ENCODE measurements at places on chromosomes 12 and 14.

GRCh38 chr12:121989276-121990113, 32.2 kb upstream of the BCL7A start:
- DNase-seq: no peak

DNA sequence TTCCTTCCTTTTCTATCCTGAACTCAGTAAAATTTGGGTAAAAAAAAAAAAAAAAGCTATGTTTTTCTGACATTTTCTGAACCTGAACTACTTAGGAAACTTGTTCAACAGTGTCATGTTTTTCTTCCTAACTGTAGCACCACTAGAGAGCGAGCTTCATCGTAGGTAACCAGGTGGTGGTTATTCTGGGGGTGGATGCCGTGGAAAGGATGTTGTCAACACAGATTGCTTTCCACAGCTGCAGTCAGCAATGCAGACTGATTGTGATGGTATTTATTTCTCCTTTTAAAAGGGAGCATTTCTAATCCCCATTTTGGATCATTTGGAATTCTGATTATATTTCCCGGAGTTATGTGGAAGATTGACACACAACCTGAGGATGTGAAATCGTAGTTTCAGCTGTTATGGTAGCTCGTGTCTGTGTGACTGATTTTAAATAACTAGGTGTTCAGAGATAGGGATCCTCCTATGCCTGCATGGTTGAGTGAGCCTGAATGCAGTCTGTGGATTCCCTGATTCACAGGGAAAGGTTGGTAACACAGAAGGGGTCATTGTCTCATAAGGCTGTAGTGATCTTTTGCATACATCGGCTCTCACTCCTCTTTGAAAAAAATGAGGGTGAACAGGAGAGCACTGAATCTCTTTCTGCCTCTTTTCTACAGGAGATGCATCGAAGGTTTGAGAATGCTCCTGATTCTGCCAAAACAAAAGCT, 113.2 kb downstream of the ERC1 start:
- no peak for DNase-seq

GRCh38 chr14:54589843-54590242, 22.9 kb downstream of the SAMD4A start:
- DNase-seq: no peak

GRCh38 chr14:68981539-68981976, 2.5 kb upstream of the ACTN1 start:
- no peak for DNase-seq

GRCh38 chr12:108728820-108729611, 2.3 kb downstream of the CORO1C start:
- DNase-seq: no peak

- no peak for DNase-seq
Measured at GRCh38 chr14:22482085-22482694, 106.8 kb downstream of the DAD1 start.

DNA sequence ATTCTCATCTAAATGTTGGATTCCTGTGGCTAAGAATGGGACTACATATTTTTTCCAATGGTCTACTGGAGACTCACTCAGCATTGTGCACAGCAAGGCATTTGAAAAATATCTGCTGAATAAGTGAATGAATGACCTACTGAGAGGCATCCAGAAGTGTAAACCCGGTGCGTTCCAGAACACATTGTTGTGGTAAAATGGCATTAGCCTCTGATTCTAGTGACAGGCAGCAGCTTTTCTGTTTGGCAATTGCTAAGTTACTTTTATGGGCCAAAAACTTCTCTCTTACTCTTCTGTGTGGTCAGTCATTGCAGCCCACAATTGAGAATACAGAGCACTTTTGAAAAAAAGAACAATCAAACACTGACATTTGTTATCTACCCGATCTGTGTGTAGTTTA, 36.5 kb downstream of the WIF1 start:
- DNase-seq: no peak

GRCh38 chr14:76204461-76205230, 52.9 kb downstream of the GPATCH2L start:
- DNase-seq: no peak

GRCh38 chr12:117243488-117243887, 53.2 kb upstream of the FBXO21 start:
- no peak for DNase-seq

DNA sequence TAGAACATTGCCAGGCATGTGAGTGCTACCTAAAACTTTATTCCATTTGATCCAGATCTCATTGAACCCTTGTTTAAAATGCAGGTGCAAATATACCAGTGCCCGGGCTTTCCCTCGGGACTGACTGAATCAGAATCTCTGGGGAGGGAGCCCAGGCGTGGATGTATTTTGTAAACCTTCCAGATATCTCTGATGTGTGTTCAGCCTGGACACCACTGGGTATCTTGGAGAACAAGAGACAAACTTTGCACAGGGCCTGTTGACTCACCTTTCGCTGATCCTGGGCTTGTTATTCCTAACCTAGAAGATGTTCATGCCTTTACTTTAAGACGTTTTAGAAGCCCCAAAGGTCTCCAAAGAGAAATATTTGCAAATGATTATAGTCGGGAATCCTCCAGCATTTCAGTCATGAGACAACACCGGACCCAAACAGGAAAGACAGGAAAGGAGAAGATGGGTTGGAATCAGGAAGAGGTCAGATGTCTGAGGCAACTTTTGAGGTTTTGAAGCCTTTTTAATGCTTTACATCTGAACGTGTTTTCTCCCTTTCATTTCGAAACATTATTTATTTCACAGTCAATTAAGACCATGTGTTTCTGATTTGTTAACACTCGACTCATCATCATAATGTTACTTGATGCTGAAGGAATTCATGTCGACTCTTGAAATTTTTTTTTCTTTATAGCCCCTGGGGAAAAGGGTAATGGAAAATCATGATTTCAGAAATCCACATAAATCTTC, 118.6 kb downstream of the PLXNC1 start:
- no peak for DNase-seq

DNA sequence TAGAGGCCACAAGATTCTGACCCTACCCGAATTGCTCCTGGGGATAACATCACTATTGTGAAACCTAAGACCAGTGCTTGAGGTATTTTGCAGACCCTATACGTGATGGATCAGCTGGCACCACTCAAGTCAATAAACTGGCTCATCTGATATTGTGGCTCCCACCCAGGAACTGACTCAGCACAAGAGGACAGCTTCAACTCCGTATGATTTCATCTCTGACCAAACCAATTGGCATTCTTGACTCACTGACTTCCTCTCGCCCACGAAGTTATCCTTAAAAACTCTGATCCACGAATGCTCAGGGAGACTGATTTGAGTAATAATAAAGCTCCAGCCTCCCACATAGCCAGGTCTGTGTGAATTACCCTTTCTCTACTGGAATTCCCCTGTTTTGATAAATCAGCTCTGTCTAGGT, 1036.1 kb upstream of the TMEM132C start:
- no peak for DNase-seq

DNA sequence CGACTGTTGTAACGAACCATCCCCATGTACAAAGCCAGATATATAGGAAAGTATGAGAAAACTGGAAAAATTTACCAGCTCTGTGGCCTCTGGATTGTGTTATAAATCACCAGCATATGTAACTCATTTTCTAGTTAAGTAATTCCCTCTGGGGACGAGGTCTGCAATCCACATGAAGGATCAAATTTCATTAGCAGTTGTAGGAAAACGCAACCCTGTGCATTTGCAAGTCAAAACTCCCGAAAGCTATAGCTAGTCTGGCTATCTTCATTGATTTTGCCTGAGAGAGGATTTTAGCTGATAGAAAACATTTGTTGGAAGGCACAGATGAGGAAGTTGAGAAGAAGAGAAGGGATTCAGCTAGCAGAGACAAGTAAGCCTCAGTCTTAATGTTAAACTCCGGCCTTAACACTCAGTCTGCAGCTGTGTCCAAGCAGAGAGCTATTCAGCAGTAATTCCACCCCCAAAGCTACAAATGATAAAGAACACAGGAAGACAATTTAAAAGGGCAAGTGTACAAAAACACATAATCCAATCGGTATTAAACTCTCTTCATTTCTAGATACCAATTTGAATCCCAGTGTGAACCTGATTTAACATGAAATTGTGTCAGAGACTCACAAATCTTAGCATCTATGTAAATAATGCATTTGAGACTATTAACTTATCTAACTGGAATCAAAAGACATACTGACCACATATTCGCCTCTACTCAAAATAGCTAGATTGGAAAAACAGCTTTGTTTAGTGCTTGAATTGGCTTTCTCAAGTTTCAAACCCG, 54.2 kb upstream of the CERS5 start:
- DNase-seq: no peak

DNA sequence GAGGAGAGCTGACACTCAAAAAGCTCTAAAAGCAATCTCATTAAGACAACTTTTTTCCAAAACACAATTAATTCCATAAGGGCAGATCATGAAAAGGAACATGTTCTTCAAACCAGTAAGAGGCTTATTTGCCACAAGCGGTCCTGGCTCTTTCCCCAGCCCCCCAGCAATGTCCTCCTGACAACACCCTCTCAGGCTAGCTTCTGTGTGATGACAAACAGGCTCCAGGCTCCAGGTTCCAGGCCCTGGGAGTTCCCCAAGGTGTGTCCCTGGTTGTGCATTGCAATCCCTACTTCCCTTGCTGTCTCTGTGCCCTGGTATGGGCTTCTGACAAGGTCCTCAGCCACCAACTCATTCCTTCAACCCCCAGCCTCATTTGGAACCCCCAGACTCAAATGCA, 8.9 kb downstream of the HVCN1 start:
- no peak for DNase-seq

DNA sequence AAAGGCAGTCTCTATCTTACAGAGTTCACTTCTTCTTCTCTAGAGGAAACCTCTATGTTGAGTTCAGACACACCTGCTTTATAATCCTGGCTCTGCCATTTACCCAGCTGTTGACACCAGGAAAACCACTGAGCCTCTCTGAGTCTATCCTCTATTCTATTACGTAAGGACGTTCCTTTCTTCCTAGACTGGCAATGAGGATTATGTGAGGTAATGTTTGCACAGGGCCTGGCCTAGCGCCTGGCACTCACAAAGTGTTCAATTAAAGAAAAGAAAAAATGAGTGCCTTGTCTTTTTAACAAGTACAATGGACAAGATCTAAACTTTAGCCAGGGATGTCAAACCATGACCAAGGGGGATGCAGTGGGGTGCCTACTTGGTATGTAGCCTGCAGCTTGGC, 641.9 kb upstream of the TBX3 start:
- no peak for DNase-seq

GRCh38 chr12:53952335-53952694, 2.4 kb upstream of the HOXC12 start:
- DNase-seq: peak; percentile 49

DNA sequence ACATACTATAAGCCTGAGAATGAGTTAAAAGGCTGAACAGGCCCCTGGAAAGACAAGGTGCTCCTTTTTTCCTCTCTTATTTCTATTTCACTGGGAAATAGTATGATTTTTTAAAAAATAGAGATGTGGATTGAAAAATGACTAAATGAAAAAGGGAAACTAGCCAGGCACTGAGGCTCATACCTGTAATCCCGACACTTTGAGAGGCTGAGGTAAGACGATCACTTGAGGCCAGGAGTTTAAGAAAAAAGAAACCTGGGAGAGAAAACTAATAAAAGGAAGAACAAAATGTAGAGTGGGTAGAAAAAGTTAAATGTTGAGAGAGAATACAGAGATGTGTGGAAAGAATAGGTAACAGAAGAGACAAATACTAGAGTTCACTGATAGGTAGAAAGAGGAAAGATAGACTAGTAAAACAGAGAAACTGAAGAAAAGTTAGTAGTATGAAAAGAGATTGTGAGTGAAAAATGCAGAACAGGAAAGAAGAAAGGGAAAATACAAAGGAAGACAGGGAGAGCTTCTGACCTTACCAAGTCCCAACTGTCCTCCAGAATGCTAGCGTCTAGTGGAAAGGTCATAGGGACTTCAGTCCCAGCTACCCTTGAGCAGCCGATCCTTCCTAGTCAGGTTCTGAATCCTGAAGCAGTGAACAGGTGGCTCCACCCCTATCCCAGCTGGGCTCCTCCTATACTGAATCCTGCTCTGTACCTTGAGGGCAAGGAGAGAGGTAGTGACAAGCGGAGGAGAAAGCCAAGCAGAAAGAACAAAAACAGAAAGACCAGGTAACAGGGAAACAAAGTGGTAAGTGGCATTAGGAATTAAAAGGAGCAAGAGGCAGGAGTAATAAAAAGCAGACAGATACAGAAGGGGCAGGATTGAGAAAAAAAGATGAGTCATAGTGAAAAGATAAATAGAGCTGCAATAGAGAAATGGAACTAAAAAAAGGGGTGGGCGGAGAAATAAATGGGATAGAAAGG, 7.3 kb downstream of the TMEM116 start:
- no peak for DNase-seq

- DNase-seq: no peak
Measured at GRCh38 chr14:100433428-100433814, 110.3 kb downstream of the SLC25A47 start.

DNA sequence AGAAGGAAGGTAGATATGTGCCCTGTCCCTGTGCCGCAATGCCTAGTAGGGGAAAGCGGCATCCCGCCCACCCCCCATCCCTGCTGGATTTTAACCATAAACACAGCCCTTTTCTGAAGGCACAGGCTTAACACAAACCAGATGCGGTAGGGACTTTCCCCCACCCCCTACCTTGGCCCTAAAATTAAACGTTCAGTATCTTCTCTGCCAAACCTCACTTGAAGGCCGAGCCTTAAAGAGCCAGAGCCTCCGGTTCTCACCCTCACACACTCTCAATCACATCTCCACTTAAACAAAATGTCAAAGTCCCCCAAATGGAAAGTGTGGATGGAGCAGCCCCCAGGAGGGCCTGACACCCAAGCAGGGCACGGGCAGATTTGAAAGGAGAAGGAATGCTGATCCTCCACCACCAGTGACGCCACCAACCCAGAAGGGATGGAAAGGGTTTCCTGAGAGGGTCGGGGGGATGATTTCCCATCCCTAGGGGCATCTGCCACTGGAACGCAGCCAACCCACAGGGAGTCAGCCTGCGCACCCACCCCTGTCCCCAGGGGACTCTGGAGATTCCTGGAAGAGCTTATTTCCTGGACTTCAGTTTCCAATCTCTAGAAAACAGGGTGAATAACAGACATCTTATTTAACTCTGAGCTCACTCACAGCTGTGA, 26.4 kb downstream of the ACTN1 start:
- no peak for DNase-seq

Measured in activated effector memory CD4-positive, alpha-beta T cell treated with anti-CD3 and anti-CD28 coated beads, Interleukin-2, amount 50 U/mL, for 16 hours (primary cell).